ENCODE measurements at places on chromosomes 2 and 18.

- DNase-seq, result no peak
Measured at GRCh38 chr2:176172895-176173566, 15.4 kb upstream of the HOXD1 start.

DNA sequence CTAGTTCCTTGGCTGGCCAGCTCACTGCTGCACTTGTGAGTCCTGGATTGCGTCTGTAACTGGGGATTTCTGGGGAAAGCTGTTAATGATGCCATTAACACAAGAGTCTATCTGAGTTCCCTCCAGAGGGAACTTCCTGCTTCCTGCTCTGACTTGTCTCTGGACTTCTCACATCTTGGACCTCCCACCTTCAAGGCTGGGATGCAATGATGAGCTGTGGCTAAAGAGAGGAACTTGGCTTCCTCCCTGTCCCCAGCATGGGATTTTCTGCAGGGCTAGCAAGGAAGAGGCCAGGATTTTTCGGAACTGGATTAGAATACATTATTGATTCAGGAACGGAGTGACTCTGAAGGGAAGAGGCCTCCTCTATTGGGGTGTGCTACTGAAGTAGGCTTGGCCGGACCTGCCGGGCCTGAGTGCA, 155.5 kb downstream of the CLIP4 start:
- no peak for DNase-seq

DNA sequence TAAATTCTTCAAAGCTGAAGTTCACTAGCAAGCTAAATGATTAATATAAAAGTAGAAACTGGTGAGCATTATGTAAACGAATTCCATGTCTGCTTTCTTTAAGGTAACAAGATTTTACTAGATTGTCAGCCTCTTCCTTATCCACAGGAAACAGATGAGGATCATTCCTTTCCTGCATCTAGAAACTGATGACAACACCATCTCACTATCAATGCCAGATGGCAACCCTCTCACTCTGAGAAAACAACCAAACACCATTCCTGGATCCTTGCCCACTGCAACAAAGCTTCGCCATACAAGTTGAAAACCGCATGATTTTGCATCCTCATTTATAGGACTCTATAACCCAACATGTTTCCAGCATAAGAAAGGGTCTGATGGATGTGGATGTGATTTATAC, 122.9 kb downstream of the ZNF521 start:
- peak; percentile 28 for DNase-seq

DNA sequence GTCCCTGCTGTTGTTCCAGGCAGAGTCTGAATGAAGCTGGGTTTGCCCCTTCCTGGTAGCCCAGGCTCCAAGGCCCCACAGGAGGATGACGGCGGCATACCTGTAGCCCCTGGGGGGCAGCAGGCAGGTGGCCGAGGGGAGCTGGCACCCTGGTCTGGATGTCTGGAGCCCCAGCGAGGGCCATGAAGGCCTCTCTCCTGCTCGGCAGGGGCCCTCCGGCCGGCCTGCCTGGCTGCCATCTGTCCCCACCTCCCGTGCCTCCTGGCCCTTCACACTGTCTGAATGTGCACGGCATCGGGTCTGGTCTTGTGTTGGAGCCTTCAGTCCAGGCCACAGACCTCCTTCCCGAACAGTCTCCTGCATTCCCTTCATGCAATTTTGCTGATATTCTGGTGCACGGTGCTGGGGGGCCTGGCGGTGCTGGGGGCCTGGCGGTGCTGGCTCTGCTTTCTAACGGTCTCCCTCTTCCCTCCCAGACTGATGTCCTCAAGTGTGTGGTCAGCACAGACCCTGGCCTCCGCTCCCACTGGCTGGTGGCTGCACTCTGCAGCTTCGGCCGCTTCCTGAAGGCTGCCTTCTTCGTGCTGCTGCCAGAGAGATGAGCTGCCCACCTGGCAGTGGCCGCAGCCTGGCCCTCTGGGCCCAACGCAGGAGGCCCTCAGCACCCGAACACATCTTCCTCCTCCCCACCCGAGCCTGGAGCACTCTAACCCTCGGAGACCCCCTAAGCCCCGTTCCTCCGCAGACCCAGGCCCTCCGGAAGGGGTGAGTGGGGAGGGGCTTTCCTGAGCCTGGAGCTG, 13.5 kb downstream of the BOK start:
- no peak for DNase-seq
